SJCRH30 (cell line): ENCODE measurements at places on chromosomes 1 and 21. TPM values are rescaled to one million over a fixed set of nuclear protein-coding genes. Genes with fewer than 3 reads are reported as not detected.

- no peak for DNase-seq
These were observed 612.2 kb upstream of the CXADR start for GRCh38 chr21:16900685-16901084.

- DNase-seq, result no peak
These were observed 247.0 kb downstream of the KCNJ6 start for GRCh38 chr21:37669249-37669648.

DNA sequence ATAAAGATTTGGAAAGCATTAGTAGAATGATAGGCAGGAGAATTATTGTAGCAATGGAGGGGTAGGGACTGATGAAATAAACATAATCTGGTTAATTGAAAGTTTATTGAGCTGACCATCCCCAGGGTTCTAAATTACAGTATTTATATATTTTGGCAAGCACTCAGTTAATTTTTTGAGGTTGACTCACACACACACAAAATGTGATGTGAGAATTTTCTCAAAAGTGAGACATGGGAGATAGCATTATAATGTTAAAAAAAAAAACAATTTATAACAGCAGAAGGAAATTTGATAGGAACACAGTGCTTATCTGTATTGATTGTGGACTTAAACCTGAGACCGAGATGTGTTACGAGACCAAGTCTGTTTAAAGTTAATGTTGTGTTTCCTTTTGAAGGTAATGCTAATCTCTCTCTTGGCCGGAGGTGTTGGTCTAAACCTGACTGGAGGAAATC, 24.6 kb downstream of the TRIM45 start:
- DNase-seq, result no peak

GRCh38 chr1:21887796-21888195, 49.3 kb downstream of the HSPG2 start:
- DNase-seq, result no peak

- no peak for DNase-seq
These were observed 655.8 kb downstream of the BRINP3 start for GRCh38 chr1:189821833-189822232.

Gene LCE2B
- total RNA-seq, result not detected in 2 replicates

GRCh38 chr21:36859744-36860501, 106.5 kb downstream of the HLCS start:
- peak; percentile 66 for DNase-seq

Gene KIF26B
- total RNA-seq, result 14.4 and 14.9 TPM in 2 replicates

- peak; percentile 85 for DNase-seq
These were observed 261.1 kb downstream of the CAMTA1 start for GRCh38 chr1:7046314-7046713.

DNA sequence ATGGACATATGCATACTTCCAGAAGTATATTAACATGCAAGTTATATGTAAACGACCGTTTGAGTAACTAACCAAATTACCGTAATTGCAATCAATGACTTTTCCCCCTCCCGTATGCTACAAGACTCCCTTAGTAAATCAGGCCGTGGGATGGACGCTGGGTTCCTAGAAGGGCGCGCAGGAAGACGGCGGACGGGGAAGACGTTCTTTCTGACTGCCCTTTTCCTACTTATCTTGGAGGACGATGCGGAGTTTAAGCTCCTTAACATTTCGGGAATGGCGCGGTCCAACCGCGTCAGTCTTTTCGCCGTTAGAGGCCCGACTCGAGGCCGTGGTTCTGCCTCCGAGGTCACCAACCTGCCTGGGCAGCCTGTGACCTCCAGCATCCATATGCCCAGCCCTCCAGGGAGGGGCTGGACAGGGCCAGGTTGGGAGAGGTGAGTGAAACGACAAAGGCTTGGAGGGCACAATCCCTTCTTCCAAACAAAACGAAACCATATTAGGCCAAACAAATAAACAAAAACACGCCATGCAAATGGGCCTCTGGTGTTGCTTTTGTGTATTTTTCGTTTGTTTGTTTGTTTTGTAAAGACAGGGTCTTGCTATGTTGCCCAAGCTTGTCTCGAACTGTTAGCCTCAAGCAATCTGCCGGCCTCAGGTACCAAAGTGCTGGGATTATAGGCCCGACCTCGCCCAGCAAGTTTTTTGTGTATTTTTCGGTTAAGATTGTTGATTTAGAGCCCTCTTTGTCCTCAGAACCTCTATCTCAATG, 873 bp upstream of the PI4KB start:
- no peak for DNase-seq

DNA sequence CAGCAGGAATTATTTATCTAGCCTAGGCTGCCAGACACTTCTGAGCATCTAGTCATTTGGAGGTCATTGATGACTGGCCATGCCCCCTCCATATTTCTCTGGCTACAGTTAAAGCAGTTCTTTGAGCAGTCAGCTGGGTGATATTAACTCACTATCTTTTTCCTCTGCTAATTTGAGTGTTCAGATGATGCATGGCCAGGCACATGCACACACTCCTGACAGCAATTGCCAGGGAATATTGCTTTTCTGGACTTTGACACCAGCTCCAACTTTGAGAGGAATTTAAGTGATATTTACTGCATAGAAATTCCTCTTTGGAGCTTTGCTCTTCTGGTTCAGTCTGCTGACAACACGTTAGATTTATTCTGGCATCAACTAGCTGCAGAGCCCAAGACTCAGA, 52.6 kb downstream of the CD247 start:
- DNase-seq, result no peak

Gene ERI3
- 64.8 TPM in 2 replicates for total RNA-seq

Gene ADPRS
- 26.7 and 30.4 TPM in 2 replicates for total RNA-seq

Gene GUCA2B
- total RNA-seq, result not detected in 2 replicates

GRCh38 chr1:64343105-64343822, 126.7 kb upstream of the CACHD1 start:
- DNase-seq, result peak; percentile 47

GRCh38 chr1:241081473-241081872, 275.5 kb downstream of the RGS7 start:
- no peak for DNase-seq

Gene PKP1
- not detected in 2 replicates for total RNA-seq

DNA sequence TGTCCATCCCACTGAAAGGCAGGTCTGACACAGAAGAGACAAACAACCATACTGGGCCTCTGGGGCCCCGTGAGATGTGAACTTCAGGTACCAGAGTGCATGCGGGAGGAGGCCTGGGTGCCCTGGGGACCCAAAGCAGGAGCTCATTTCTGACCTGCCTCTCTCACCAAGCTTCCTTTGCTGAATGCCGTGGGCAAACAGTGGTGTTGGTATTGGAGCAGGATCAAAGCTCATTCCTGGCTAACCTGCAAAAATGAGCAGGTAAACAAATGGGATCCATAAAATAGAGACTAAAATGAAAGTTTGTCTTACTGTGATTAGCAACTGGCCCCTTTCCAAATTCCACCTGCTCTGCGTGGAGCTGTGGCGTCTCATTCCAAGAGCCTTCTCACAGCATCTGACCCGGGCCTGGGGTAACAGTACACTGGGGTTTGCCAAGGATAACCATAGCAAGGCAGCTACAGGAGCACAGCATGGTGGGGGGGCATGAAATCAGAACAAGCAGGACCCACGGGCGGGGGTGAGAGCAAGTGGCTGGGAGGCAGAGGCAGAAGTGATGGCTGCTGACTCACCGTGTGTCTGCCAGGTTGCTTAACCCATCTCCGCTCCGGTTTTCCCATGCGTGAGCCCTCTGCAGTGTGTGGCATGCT, 103.6 kb downstream of the KIF26B start:
- no peak for DNase-seq

DNA sequence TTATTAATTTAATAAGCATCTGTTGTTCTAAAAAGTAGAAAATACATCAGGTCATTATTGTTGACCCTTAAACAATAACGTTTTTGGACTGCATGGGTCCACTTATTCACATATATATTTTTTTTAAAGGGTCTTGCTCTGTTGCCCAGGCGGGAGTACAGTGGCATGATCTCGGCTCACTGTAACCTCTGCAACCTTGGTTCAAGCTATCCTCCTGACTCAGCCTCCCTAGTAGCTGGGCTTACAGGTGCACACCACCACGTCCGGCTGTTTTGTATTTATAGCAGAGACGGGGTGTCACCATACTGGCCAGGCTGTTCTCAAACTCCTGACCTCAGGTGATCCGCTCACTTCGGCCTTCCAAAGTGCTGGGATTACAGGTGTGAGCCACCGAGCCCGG, 53.0 kb downstream of the DAP3 start:
- no peak for DNase-seq

DNA sequence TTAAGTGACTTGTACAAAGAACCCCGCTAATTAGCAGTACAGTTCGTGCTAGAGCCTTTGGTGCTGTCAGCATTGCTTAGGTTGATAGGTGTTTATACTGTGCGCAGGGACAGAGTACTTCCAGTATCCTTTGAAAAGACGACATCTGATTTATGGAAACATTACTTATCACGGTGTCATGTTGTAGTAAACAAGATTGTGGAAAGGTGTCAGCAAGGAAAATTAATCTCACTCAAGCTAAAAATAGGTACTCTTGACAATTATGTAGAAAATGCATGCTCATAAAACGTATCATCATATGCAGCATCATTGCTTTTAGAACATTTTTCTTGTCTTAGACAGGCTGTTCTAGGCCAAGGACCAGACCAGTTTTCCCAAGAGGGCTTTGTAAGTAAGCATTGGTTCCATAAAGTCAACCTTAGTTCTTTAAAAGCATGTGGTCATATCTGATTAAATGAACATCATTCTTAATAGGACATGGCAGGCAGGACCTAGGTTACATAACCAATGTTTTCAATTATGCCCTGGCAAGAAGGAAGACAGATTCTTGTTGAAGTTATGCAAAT, 33.0 kb downstream of the SH3BGR start:
- no peak for DNase-seq

GRCh38 chr1:28877132-28877781, 37.1 kb upstream of the EPB41 start:
- DNase-seq, result peak; percentile 74

- no peak for DNase-seq
These were observed 139.4 kb upstream of the B3GALT2 start for GRCh38 chr1:193325771-193326170.

DNA sequence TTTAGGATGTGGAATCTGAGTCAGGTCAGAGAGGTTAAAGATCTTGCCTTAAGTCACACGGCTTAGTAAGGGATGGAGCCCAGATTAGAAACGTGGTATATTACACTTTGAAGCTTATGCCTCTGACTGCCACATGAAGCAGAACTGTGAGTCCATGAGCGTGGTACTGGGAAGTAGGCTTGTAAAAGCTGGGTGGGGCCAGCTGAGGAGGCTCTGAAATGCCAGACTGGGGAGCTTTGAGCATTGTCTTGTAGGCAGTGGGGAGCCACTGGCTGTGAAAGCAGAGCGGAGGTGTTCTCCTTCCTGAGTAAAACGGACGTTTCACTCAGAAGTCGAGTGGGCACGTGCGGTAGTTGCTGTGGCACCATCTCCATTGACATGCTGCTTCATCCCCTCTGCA, 72.6 kb upstream of the USP24 start:
- DNase-seq, result no peak

Gene MFN2
- total RNA-seq, result 92.5 and 94.0 TPM in 2 replicates

Gene ZMYND12
- total RNA-seq, result 0.32 TPM in 1 of 2 replicates, not detected in the other

Gene OR2L13
- total RNA-seq, result not detected in 2 replicates

DNA sequence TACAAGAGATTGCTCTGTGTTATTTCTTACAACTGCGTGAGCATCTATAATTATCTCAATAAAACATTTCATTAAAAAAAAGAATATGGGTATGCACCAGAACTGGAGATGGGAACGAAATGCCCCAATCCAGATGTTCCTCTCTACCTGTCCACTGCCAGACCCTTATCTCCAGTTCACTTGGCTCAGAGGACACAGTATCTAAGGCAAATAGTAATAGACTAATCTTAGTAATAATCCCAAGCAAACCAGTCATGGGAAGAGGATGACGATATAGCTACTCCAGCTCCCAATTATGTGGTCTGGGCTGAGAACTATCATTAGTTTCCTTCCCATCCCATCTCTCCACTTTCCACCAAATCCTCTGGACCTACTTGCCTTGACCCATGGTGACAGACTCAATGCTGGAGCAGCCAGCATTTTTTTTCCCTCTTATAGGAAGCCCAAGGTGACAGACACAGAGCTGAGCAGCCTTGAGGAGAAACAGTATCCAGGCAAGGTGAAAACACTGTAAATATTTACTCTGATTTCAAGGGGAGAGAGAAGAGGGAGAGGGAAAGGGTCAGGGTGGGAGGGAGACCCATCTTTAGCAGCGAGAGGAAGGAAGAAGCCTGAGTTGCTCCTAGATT, 28.7 kb downstream of the DDX20 start:
- no peak for DNase-seq

GRCh38 chr1:24481843-24482610, 20.6 kb upstream of the RCAN3 start:
- DNase-seq, result no peak

- no peak for DNase-seq
These were observed 36.2 kb downstream of the CAMK2N1 start for GRCh38 chr1:20449735-20450311.

GRCh38 chr1:22704440-22705067, 6.1 kb upstream of the EPHB2 start:
- peak; percentile 90 for DNase-seq

DNA sequence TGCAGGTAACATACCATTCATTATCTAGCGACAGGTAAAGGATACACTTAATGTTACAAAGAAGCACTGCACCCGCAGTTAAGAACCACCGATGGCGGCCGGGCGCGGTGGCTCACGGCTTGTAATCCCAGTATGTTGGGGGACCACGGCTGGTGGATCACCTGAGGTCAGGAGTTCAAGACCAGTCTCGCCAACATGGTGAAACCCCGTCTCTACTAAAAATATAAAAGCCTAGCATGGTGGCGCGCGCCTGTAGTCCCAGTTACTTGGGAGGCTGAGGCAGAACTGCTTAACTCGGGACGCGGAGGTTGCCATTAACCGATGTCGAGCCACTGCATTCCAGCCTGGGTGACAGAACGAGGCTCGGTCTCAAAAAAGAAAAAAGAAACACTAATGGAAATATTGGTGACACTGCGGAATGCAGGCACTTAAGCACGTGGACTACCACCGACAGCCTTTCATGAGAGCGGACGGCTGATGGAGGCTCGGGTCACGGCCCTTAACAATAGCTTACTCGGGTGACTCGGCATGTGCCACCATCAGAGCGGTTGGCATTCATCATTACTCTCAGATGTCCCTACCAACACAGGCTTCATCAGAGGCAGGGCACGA, 542 bp downstream of the GAS5 start:
- no peak for DNase-seq

DNA sequence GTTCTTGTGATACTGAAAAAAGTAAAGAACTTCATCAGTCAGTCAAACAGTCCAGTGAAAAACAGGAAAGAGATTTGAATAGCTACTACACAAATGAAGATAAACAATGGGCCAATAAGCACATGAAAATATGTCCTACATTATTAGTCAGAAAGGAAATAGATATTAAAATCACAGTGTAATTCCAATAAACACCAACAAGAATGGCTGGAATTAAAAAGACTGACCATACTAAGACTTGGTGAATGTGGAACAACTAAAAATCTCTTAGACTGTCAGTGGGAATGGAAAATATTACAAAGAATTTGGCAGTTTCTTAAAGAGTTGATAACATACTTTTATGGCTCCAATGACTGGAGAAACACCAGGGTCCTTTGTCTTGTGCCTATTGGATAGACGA, 241.8 kb upstream of the USP24 start:
- no peak for DNase-seq

- no peak for DNase-seq
These were observed 172.8 kb upstream of the CACNA1E start for GRCh38 chr1:181310560-181310959.

Gene TRIM45
- total RNA-seq, result 15.9 and 16.1 TPM in 2 replicates

- peak; percentile 71 for DNase-seq
These were observed 12.9 kb downstream of the MORN1 start for GRCh38 chr1:2378441-2378851.

Gene OR6N1
- total RNA-seq, result not detected in 2 replicates

Gene C1orf94
- 5.7 and 6.9 TPM in 2 replicates for total RNA-seq

Gene LYPD8
- 0.91 and 1.6 TPM in 2 replicates for total RNA-seq
